NCI-H510A treated with DMSO at 0.1 percent for 48 hours (cell line): ENCODE measurements at places on chromosomes 4 and X.

DNA sequence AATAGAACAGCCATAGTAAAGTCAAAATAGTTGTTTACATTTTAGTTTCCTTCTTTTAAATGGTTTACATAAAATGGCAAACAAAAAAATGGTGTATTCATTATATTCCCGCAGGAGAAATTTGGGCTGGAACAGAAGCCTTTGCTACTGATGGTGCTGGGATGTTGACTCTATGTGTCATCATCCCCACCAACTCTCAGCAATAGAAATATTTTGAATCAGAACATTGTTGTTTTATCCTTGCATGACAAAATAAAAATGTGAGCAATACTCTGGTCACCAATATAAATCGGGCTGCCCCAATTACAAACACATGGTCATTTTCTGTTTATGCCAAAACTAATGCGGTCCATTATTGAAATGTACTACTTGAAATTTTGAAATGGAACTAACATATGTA lies 1131.6 kb upstream of the PCDH7 start:
- no peak for DNase-seq

- DNase-seq: no peak
Observed at GRCh38 chr4:86280246-86280645, 79.6 kb downstream of the MAPK10 start.

- DNase-seq: no peak
Observed at GRCh38 chrX:843306-843705, 212.7 kb downstream of the SHOX start.

GRCh38 chr4:115274545-115274944 lies 161.1 kb upstream of the NDST4 start:
- DNase-seq: no peak

- DNase-seq: no peak
Observed at GRCh38 chrX:1534301-1535168, 2.5 kb downstream of the P2RY8 start.

DNA sequence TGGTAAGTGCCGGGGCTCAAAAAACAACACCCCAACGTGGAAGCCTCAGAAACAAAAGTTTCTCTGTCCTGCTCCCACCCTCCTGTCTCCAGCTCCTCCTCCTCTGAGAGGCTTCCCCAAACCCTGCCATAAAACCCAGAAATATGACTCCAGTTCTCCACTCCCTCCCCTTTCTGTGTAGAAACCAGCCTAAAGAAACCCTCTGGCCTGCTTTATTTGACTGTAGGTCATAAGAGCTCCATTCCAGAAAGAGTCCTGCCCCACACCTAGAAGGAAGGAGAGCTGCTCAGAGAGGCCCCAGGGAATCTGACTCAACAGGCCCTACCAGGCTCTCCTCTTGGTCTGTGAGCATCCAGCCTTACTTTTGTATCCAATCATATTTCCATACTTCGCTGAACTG lies 872 bp upstream of the S100P start:
- no peak for DNase-seq

GRCh38 chr4:150232029-150232428 lies 153.8 kb downstream of the DCLK2 start:
- peak; percentile 12 for DNase-seq

DNA sequence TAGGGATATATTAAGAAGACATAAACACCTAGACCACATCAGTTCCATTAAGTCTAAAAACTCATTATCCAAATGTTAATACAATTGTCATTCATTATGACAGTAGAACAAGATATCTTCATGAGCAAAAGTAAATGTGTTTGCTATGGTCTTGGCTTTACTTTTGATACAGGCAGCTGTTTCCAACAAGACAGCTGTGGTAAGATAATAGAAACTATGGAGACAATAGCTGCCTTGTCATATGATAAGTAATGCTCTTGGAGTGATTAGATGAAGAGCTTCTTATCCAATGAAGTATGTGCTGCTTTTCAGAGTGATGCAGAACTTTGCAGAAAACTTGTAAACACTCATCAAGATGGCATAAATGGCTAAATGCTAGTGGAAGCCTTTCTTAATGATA lies 1066.0 kb downstream of the FSTL5 start:
- DNase-seq: peak; percentile 14

DNA sequence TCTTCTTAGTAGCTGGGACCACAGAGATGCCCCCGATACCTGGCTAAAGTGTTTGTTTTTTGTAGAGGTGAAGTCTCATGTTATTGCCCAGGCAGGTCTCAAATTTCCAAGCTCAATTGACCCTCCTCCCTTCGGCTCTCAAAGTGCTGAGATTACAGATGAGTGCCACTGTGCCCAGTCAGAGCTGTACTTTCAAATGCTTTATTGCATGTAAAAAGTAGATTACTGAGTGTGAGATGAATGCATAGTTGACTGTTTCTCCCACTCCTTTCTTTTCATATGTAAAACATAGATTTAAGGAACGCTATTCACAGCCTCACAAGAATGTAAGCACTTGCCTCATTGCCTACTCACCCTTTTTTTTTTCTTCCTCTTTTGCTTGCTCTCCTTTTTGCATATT lies 984.4 kb upstream of the PABPC4L start:
- DNase-seq: peak; percentile 8

GRCh38 chrX:19005909-19006308 lies 22.0 kb upstream of the PHKA2 start:
- no peak for DNase-seq

GRCh38 chr4:48127231-48127630 lies 6.8 kb downstream of the TXK start:
- DNase-seq: peak; percentile 54

DNA sequence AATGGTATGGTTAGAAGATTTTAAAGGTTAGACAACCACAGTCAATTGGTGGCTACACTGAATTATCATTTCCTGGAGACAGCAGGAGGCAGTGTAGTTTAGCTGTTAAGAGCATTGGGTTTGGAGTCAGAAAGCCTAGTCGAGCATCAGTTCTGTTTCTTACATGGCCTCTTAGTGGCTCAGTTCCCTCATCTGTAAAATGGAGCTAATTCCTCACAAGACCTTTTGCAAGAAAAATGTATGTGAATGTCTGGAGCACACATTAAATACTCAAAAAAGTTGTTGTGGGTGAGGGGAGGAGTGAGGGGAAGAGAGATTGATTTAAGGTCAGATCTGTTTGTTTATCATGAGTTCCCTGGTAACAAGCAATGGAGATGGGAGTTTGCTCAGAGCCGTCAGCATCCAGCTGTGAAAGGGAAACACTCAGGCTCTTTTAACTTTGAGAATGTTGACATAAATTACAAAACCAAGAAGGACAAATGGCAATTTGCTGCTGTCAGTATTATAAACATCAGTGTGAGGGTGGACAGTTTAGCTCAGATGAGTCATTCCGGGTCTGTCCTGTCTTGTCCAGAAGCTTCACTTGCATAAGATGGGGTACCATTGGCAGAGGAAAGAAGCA lies 98.2 kb upstream of the PGRMC2 start:
- peak; percentile 82 for DNase-seq

DNA sequence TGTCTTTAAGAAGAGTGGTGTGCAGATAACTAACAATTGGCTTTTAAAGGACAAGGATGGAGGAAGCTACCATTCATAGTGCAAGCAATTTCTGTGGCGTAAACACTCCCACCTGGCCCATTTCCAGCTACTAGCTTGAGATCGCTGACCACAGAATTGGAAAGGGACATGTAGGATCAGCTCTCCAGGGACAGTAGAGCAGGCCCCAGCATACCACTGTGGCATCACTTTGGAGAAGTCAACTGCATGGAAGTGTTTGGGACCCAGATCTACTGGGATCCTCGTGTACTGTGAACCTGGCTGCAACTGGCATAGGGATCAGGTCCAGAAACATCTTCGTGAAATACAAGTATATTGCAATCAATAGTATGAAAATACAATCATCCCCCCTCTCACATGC lies 515.0 kb downstream of the INPP4B start:
- DNase-seq: no peak

DNA sequence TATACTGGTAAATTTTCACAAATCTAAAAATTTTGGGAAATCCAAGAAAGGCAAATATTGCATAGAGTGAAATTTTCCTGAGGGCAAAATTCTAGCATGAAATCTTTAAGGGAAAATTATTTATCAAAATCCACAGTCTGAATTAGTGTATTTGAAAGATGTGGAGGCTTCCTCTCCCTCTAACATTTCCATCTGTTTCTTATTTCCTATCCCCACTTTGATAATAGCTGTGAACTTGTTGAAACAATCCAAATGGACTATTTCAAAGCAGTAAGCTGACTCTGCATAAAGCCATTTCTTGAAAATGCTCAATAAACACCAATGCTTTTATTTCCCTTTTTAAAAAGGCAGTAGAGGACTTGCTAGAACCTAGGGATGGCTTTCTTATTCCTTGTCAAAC lies 107.3 kb upstream of the PABPC4L start:
- no peak for DNase-seq

DNA sequence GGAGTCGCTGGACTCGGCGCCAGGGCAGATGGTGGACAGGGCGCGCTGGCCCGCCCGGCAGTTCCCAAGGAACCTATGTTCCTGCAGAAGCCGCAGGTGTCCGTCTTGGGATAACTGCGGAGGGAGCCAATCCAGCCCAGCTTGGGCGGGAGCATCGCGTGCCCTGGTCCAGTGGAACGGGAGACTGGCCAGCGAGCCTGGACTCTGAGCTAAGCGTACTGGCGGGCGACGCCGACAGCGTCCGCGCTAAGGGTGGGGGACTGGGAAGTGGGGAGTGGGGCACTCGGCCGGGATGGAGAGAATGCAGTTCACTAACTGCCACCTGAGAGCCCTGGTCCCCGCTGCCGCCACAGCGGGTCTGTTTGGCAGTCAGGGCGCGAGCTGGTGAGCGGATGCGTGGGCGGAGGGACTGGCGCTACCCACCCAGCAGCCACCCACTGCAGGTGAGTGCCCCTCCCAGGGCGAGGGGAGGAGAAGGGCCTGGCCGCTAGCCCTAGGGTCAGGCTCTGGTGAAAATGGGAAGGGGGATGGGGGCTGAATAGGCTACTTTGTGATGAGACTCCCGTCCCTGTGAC lies 1.3 kb upstream of the MAMLD1 start:
- no peak for DNase-seq

- DNase-seq: no peak
Observed at GRCh38 chr4:133316909-133317308, 167.8 kb downstream of the PCDH10 start.

GRCh38 chrX:74535408-74536151 lies 78.8 kb downstream of the RLIM start:
- peak; percentile 42 for DNase-seq

- DNase-seq: no peak
Observed at GRCh38 chrX:8632924-8633323, 99.0 kb downstream of the ANOS1 start.

- no peak for DNase-seq
Observed at GRCh38 chr4:55175779-55176231, 50.4 kb upstream of the KDR start.

DNA sequence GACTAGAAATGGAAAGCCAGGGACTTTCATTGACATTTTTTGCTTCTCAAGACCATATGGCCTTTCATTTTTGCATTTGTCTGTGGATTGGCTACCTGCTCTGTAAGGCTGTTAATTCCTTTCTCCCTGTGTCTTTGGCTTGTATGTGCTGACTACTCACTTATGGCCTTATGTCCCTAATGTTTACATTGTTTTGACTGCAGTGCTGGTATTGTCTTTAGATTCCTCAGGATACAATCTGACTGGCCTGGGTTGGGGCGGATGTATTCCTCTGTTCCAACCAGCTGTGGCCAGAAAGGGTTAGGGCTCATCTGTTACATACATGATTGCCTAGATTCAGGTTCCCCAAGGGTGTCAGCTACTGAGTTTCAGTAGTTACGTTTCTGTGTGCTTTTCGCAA lies 108.1 kb downstream of the RAPGEF2 start:
- no peak for DNase-seq

DNA sequence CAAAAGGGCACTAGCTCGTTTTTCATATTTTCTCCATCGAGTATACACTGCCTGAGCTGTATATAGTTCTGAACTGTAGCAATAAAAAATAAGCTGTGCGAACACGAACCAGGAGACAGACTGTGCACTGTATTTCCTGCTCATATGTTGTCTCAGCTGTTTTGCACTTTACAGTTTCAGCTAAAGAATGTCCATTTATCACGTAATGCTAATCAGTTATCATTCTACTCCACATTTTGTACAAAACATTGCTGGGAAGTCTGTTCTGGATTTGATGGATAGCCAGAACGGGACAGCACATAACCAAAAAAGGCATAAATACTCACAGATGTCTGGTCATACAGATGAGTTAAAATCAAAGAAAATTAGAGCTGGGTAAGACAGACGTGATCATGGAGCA lies 315.5 kb upstream of the ADGRL3 start:
- no peak for DNase-seq

DNA sequence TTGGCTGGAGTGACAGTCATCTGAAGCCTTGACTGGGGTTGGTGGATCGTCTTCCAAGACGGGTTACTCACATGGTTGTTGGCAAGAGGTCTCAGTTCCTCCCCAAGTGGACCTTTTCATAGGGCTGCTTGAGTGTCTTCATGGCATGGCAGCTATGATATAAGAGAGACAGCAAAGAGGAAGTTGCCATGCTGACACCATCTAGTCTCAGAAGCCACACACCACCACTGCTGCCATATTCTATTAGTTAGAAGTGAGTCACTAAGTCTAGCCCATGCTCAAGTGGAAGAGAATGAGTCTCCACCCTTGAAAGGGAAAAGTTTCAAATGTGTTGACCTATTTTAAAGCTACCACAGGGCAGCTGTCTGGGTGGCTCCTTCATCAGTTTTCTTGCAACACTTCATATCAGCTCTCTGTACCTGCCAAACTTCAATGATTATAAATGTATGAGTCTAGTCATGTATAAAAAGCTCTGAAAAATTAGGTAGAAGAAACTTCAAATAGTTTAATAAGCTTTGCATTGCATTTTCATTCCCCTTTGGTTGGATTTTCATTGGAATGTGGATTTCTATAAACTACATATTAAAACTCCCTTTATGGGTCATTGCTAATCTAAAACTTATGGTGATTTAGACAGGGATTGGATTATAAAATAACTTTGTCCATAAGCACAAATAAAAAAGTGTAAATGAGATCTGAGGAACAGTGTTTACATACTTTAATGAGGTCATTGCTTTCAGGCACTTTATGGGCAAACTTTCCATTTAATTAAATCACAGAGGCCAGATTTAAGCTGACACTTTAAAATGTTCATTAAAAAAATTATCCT lies 68.0 kb upstream of the ATXN3L start:
- no peak for DNase-seq

DNA sequence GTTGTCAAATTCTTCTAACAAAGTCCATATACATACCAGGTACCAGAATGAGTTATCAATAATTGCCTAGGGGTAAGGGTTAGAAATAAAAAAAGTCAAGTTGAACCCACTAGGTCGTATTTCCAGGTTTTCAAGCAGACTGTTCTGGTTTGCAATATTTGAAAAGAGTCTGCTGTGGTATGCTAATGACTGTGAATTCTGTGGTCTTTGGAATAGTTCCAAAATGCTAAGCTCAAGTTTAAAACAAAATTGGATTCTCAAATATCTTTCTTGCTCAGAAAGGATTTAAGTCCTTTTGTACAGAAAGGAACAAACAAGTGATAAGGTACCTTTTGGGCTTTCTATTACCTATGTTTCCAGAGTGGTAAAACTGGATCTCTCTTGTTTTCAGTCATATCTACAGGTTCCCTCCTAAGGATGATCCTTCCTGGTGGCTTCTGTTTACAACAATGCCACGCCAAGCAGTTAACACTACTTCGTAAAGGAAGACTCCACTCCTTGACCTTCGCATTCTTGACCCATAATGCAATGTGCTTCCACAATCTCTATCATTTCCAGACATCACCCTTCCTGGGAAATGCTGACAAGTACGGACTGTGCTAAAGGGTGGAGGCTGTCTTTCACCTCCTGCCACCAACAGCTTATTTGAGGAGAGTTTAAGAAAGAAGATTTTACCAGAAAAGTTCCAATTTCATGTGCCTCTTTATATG lies 531.7 kb upstream of the FTHL17 start:
- no peak for DNase-seq
